ENCODE measurements at places on chromosomes 7 and 10.

- DNase-seq, result no peak
Observed at GRCh38 chr7:112517487-112517886, 36.7 kb downstream of the LSMEM1 start.

GRCh38 chr10:132698211-132698751 is 87.7 kb downstream of the NKX6-2 start:
- DNase-seq, result peak; percentile 55

DNA sequence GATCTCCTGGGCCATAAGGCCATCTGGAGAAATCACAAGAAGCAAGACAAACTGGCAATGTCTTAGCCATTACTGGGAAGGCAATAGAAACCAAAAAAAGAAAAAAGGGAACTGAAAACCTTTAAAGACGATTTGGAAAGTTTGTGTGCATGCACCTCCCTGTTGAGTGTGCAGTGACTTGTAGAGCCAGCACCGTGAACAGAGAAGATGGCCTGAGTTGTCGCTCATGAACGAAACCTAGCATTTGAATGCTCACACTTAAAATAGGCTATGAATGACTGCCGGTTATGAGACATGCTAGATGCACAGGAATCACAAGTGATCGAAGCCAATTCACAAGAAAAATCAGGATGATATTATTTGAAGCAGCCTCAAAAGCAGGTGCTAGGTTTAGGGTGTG is 151.3 kb upstream of the ADO start:
- DNase-seq, result no peak

- DNase-seq, result peak; percentile 78
Observed at GRCh38 chr7:144835155-144835611, 670 bp downstream of the TPK1 start.

- DNase-seq, result no peak
Observed at GRCh38 chr7:101998906-101999240, 181.4 kb downstream of the CUX1 start.

Data from left forelimb (tissue), 1 donor.